Nephron progenitor cell (in vitro differentiated cells): ENCODE measurements at places on chromosomes 3 and 15.

GRCh38 chr3:53612508-53612907, 118.1 kb downstream of the CACNA1D start:
- no peak for DNase-seq

DNA sequence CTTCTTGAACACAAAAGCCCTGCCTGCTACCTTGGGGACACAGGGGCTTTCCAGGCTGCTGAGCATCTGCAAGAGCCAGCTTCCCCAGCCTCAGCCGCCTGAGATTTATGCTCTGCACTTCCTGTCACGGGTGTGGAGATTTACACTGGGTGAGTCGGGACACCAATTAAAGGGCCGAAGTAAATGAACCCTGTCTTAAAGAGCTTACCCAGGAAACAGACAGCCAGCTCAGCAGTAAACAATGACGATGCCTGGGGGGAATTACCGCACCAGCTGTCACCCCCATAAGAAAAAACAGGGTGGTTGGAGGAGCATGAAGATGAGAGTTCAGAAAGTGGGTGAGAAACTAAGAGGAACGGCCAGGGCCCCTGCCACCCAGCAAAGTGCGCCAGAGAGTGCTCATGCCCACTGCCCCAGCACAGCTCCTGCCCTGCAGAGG, 37.5 kb upstream of the IQSEC1 start:
- DNase-seq, result peak; percentile 68

- DNase-seq, result no peak
Measured at GRCh38 chr3:118808723-118809122, 225.9 kb downstream of the IGSF11 start.

DNA sequence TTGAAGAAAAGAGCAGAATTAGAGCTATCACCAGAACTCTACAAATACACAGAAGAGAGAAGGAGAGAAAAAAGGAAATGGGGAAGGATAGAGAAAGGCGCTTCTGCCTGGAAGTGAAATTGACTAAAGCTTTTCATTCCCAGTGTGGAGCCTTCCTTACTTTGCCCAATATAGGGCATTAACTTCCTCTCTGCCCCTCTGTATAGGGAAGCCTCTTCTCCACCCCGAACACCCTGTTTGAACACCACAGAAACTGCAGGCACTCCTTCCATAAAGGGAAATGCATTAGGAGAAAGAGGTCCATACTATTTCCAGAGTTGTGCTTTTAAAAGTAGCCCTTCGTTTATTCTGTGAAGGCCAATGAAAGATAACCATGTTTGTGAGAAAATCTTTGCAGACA, 248.5 kb downstream of the RAP2B start:
- DNase-seq, result no peak

DNA sequence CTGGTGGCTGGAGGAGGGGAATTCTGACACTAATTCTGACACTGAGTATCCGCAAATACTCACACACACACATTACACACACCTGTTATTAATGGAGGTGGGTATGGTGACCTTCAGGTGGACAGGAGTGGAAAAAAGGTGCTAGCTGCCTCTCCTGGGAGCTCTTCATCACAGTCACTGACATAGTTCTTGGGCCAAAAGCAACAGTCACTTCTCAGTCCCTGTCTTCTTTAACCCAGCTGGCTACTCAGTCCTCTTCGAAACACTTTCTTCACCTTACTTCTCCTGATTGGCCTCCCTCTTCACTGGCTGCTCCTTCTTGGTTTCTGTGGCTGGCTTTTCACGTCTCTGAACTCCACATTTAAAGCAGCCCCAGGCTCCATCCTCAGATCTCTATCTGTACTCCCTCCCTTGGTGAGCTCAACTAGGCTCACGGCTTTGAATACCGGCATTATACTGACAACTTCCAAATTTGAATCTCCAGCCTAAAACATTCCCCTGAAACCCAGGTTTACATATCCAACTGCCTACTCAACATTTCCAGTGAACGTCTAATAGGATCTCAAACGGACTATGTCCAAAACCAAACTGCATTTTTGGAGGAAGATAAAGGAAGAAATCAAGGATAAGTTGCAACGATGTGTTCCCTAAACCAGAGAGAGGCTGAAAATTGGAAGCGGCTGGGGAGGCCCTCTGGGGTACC, 53.2 kb upstream of the HEG1 start:
- no peak for DNase-seq
